ENCODE measurements at places on chromosomes 4 and X. TPM values are rescaled to one million over a fixed set of nuclear protein-coding genes. Genes with fewer than 3 reads are reported as not detected.

Gene FRMPD3
- total RNA-seq = 0.79 TPM

GRCh38 chr4:152509595-152510225 lies 26.2 kb downstream of the FBXW7 start:
- no peak for DNase-seq

GRCh38 chrX:24657671-24658386 lies 10.7 kb upstream of the PCYT1B start:
- no peak for DNase-seq

DNA sequence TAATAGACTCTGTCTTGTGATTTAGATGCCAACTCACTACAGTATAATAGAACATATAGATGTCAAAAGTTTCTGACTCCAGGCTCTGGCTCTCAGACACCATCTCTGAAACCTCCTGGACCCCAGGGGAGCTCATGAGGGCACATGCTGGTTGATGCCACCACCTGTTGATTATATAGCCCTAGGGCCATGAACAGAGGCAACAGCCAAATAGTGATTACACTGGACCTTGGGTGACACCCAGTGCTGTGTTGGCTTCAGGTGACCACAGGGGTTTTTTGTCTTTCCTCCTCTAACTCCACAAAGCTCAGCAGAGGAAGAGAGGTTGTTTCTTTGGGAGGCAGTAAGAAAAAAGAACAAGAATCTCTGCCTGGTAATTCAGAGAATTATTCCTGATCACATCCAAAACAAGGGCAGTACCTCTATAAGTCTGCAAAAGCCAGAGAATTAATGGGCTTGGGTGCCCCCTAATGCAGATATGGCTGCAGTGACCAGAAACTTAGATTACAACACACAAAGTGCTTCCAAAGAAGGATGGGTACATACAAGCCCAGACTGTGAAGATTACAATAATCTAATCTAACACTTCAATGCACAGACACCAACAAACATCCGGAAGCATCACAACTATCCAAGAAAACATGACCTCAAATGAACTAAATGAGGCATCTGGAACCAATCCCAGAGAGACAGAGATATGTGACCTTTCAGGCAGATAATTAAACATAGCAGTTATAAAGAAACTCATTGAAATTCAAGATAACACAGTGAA lies 1920.6 kb downstream of the ARAP2 start:
- no peak for DNase-seq

Gene CAPN6
- not detected for total RNA-seq

DNA sequence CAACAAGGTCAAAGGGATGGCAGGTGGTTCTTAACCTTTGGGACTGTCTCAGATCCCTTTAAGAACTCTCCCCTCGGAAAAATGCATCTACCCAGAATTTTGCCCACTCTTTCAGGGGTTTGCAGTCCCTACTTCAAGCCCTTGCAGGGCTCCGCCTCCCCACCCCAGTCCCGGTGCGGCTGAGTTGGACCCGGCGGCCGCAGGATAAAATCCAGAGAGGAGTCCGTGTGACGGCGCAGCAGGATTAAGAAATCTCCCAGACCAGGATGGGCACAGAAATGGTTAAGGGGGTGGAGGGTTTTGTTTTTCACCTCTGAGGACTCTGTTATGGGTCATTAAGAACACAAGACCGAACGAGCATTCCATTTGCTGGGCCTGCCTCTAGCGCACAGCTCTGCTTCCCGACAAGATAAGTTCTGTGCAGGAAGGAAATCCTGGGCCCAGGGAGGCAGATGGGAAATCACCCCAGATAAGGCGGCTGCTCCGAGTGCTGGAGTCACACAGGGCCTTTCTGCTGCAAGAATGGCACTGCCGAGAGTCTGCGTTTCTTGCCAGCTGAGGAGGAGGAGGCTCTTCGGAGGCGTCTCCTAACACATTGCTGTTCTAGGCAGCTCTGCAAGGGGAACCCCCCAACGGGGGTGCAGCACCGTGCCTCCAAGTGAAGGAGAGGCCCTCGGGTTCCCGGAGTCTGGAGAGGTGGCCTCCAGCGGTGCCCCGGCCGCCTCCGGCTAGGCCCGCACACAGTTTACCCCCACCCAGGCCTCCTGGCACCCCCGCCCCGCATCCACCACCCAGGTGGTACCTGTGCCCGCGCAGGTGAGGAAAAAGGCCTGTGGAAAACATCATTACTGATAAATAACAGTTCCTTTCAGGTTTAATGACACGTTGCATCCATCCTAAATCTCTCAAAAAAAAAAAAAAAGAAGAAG lies 277.6 kb downstream of the BCOR start:
- DNase-seq = peak; percentile 26

DNA sequence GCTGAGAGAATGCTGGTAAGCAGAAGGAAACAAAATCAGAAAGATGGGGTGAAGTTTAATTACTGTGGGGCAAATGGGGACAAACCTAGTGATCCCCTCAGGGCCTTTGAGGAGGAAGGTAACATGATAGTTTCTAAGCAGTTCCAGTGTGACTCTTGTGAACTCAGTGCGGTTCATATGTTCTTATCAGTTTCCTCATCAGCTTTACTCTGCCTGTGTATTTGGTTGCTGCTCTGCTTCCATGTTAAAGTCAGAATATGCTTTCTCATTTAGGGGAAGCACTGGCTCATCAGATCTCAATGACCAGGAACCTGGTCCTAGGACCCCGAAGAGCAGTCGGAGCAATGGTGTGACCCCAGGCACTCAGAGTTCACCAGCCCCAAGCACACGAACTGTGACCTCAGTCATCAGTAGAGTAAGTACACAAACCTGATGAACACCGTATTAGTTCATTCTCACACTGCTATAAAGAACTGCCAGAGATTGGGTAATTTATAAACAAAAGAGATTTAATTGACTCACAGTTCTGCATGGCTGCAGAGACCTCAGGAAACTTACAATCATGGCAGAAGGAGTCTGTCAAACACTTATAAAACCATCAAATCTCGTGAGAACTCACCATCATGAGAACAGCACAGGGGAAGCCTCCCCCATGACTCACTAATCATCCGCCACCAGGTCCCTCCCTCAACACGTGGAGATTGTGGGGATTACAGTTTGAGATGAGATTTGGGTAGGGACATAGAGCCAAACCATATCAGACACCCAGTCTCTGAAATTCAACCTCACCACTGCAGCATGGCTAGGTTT lies 83.0 kb downstream of the SYTL5 start:
- DNase-seq = no peak
